Central memory CD4-positive, alpha-beta T cell (primary cell): ENCODE measurements at places on chromosomes 5 and 9.

GRCh38 chr5:172801179-172801671 is 30.2 kb upstream of the DUSP1 start:
- DNase-seq, result no peak

- no peak for DNase-seq
Observed at GRCh38 chr5:180180846-180181245, 28.2 kb downstream of the RASGEF1C start.

DNA sequence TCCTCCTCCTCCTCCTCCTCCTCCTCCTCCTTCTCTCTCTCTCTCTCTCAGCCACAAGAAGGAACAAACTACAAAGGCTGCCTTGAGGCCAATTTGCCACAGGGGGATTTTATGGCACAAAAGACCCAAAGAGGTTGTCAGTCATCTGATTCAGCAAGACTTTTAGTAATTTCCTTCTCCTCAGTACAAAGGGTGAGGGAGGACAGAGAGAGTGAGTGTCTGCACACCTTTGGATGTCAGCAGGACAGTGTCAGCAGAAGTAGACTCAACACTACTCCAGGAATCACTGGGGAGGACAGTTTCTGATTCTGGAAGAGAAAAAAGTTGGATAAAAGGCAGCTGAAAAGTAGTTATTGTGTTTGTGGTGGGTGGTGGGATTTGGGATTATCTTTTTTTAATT is 13.6 kb downstream of the TIMD4 start:
- DNase-seq, result no peak

DNA sequence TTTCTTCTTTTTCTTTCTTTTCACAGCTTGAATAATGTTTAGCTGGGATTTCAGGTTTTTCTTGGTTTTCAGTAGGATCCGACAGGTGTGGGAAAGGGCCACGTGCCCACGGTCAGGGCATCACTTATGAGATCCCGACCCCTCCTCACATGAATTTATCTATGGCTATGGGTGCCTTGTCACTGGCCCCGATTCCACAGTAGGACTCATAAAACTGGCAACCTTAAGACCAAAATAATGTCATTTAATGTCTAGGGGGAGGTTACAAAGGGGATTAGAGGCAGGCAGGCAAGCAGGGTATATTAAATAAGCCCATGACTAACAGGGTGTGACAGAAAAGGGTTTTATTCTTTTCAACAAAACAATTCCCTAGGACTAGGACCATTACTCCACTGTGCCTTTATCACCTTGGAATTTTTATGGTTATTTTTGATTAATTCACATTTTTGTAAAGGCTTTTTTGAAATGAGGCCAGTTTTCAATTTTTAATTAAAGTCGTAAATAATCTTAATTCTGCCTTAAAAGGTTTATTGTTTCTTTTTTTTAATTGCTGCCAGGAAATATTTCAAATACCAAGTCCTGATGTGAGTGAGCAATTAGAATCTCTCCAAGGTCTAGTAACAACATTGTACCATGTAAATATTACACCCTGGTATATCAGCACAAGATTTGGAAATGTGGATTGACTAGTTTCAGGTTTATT is 370.4 kb downstream of the GLIS3 start:
- DNase-seq, result no peak

DNA sequence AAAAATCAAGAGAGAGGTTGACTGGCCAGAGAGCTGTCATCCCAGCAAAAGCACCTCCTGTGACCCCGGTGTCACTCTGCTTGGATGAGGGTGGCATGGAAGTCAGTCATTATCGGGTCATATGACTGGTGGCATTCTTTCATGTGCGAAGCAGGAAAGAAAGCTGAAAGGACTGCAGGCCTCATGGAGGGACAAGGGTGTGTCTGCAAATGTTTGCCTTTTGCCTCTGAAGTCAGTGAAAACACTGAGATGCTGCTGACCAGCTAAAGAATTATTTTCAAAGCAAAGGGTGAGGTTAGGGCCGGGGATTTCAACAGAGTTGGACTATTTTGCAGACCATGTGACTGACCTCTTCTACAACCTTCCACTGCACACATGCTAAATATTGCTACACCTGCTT is 298.3 kb downstream of the CSNK1G3 start:
- DNase-seq, result no peak
